ENCODE measurements at places on chromosomes 1 and 21. TPM values are rescaled to one million over a fixed set of nuclear protein-coding genes. Genes with fewer than 3 reads are reported as not detected.

NR1I3 gene
- total RNA-seq, result not detected

- H3K27ac ChIP-seq, result no peak overlapping the region
- H3K4me3 ChIP-seq, result peak overlapping the region; percentile 91
- DNase-seq, result peak; percentile 63
Observed at GRCh38 chr1:179228783-179229213, 679 bp downstream of the ABL2 start.

CFAP74 gene
- 0.28 TPM for total RNA-seq

DNA sequence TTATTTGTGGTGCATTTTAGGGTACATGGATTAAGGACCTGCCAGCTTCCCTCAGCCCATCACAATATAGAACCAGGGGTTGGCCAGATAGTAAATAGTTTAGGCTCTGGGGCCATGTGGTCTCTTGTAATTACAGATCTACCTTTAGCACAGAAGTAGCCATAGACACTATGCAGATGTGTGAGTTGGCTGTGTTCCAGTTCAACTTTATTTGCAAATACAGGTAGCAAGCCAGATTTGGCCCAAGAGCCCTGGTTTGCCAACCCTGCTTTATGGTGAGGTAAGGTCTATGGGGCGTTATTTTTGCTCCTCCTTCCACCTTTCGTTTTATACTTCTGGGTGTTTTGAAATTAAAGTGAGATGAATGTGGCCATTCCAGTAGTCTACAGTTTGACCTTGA lies 48.7 kb downstream of the MRPS6 start:
- H3K4me1 ChIP-seq, result no peaks in the 10 kb centered on the region
- DNase-seq, result no peak
- no peaks in the 10 kb centered on the region for H3K27me3 ChIP-seq
- H3K36me3 ChIP-seq, result peaks cover 33% of the 10 kb centered on the region

GRCh38 chr1:171344473-171344820 lies 30.5 kb downstream of the FMO4 start:
- no peaks in the 10 kb centered on the region for H3K36me3 ChIP-seq
- no peaks in the 10 kb centered on the region for H3K4me1 ChIP-seq
- DNase-seq, result no peak
- H3K27me3 ChIP-seq, result no peaks in the 10 kb centered on the region
- no peak overlapping the region for H3K4me3 ChIP-seq

DNA sequence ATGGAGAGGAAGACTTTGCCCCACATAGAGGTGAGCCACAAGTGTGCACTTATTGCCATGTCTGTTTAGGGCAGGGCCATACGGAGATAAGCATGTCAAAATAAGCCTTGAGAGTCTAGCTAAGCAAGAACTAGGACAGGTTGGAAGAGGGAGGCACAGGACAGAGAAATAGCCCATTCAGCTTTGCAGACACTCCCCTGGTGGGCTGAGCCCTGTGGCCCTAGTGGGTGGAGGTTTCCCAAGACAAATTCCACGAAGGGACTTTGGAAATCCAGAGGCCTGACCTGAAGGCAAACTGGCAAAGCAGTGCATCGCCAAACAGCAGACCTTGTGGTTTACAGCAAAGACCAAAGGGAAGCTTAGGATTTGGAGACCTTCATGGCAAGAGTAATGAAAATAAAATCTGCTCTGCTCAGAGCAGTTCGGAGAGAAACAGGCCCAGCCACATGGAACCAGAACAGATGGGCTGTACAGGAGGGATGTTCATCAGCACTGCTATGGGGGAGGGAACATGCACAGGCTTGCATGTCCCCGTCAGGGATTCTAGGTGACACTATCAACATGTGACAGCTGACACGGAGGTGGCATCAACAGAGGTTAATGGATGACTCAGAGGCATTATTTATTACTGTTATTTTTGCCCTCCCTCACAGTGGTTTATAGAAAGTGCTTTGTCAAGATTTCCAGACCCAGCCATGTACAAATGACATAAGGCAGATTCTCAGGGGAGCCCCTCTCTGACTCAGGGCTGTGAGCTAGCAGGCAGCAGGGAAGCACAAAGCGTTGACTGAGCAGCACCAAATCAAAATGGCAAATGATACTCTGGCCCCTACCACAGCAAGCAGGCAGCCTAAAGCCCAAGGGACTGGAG lies 90.1 kb upstream of the IRF2BP2 start:
- peak; percentile 15 for DNase-seq
- H3K4me1 ChIP-seq, result no peaks in the 10 kb centered on the region
- no peak overlapping the region for H3K27ac ChIP-seq
- no peaks in the 10 kb centered on the region for H3K36me3 ChIP-seq
- no peak overlapping the region for H3K4me3 ChIP-seq
- no peaks in the 10 kb centered on the region for H3K27me3 ChIP-seq

DNA sequence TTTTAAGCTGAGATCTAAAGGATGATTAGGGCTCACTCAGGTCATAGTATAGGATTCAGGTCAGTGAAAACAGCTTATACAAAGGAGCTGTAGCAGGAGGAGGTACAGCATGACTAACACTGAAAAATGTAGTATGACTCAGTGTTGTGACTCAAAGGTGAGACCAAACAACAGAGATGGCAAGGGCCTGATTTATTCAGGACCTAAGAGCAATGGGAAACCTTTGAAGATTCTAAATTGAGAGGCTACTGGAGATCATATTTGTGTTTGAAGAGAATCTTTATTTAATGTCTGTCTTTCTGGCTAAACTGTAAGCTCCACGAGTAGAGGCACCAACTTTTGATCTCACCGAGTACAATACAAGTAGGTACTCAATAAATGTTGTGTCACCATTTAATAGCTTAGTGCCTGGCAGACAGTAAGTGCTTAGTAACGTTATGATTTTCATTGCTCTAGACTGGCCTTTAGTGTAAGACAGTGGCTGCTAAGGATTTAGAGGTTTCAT lies 43.5 kb downstream of the PRKAA2 start:
- no peak overlapping the region for H3K4me3 ChIP-seq
- no peaks in the 10 kb centered on the region for H3K36me3 ChIP-seq
- no peaks in the 10 kb centered on the region for H3K27me3 ChIP-seq
- DNase-seq, result no peak

GRCh38 chr21:45328198-45329091 lies 40.8 kb upstream of the POFUT2 start:
- DNase-seq, result no peak
- H3K36me3 ChIP-seq, result no peaks in the 10 kb centered on the region
- H3K4me3 ChIP-seq, result no peak overlapping the region
- H3K27ac ChIP-seq, result no peak overlapping the region
- H3K4me1 ChIP-seq, result peaks cover 2% of the 10 kb centered on the region

DNA sequence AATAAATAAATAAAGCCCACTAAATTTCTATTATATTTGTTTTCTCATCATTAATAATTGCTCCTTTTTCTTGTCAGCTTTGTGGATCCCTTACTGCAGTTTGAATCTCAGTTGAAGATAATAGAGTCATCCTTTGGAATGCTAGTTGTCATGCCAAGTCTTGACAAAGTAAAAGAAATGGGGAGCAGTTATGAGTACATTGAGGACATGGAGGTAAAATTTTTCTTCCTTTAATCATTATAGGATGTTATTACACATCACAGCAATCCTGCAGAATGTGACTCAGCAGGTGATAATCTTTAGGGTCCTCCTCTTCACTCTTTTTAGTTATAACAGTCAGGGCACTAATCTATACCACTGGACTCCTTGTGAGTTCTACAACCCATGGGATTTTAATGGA lies 24.1 kb downstream of the MROH9 start:
- H3K36me3 ChIP-seq, result no peaks in the 10 kb centered on the region
- H3K4me3 ChIP-seq, result no peak overlapping the region
- H3K27ac ChIP-seq, result no peak overlapping the region
- no peaks in the 10 kb centered on the region for H3K4me1 ChIP-seq

RABGAP1L gene
- 146 TPM for total RNA-seq

- H3K4me3 ChIP-seq, result no peak overlapping the region
- H3K27me3 ChIP-seq, result no peaks in the 10 kb centered on the region
- H3K4me1 ChIP-seq, result no peaks in the 10 kb centered on the region
- H3K36me3 ChIP-seq, result no peaks in the 10 kb centered on the region
Observed at GRCh38 chr21:44994695-44995342, 55.0 kb downstream of the SLX9 start.

GRCh38 chr1:32172621-32173245 lies 6.7 kb upstream of the TXLNA start:
- no peaks in the 10 kb centered on the region for H3K4me1 ChIP-seq
- H3K4me3 ChIP-seq, result no peak overlapping the region
- no peak for DNase-seq
- peaks cover 28% of the 10 kb centered on the region for H3K36me3 ChIP-seq
- no peak overlapping the region for H3K27ac ChIP-seq
- H3K27me3 ChIP-seq, result no peaks in the 10 kb centered on the region

RAP1GAP gene
- total RNA-seq, result 6.4 TPM

- no peak for DNase-seq
- H3K4me3 ChIP-seq, result peak overlapping the region; percentile 29
- no peak overlapping the region for H3K27ac ChIP-seq
- H3K36me3 ChIP-seq, result peaks cover 2% of the 10 kb centered on the region
- no peaks in the 10 kb centered on the region for H3K4me1 ChIP-seq
- no peaks in the 10 kb centered on the region for H3K27me3 ChIP-seq
Observed at GRCh38 chr1:1954831-1955441, 35.9 kb upstream of the TMEM52 start.

DNA sequence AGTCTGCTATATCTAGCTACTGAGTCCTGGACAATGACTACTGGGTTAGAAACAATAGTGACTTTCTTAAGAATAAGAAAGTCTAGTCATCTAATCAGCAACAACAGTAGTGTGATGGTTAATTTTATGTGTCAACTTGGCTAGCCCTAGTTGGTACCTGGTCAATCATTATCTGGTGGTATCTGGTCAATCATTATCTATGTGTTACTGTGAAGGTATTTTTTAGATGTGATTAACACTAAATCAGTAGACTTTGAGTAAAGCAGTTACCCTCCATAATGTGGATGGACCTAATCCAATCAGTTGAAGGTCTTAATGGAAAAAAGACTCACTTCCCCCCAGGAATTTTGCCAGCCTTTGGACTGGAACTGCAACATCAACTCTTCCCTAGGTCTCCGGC lies 312.6 kb downstream of the SIPA1L2 start:
- H3K4me3 ChIP-seq, result no peak overlapping the region
- H3K27ac ChIP-seq, result no peak overlapping the region
- H3K4me1 ChIP-seq, result 0 out of 2 replicates have a peak, but pooled peaks cover 2% of the 10 kb centered on the region
- H3K27me3 ChIP-seq, result no peaks in the 10 kb centered on the region

- DNase-seq, result no peak
- no peaks in the 10 kb centered on the region for H3K27me3 ChIP-seq
- H3K27ac ChIP-seq, result no peak overlapping the region
Observed at GRCh38 chr1:41419584-41420295, 58.5 kb downstream of the FOXO6 start.

DNA sequence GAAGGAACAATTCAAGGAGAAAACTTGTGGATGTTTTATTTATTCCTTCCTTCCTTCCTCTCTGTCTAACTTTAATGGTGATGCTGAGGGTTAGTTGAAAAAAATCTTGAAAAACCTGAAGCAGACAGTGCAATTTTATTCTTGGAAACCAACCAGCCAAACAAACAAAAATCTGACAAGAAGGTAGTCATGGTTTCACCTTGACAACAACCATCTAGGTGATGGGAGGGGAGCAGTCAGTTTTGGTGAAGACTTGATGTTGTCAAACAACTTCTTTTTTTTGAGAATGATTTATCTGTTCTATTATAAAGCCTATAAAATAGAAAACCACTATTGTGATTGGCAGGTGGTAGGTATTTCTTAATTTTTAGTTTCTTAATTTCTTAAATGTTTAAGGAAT lies 92.4 kb upstream of the GPR88 start:
- no peak for DNase-seq
- no peaks in the 10 kb centered on the region for H3K4me1 ChIP-seq
- H3K4me3 ChIP-seq, result no peak overlapping the region
- 0 out of 2 replicates have a peak, but pooled peaks cover 2% of the 10 kb centered on the region for H3K36me3 ChIP-seq
- H3K27me3 ChIP-seq, result no peaks in the 10 kb centered on the region
- no peak overlapping the region for H3K27ac ChIP-seq

AGT gene
- total RNA-seq, result not detected

ANP32E gene
- 106 TPM for total RNA-seq

GRCh38 chr1:87279966-87280535 lies 48.6 kb upstream of the LMO4 start:
- no peaks in the 10 kb centered on the region for H3K36me3 ChIP-seq
- H3K4me3 ChIP-seq, result no peak overlapping the region
- no peak for DNase-seq
- H3K27ac ChIP-seq, result no peak overlapping the region
- H3K27me3 ChIP-seq, result no peaks in the 10 kb centered on the region

DNA sequence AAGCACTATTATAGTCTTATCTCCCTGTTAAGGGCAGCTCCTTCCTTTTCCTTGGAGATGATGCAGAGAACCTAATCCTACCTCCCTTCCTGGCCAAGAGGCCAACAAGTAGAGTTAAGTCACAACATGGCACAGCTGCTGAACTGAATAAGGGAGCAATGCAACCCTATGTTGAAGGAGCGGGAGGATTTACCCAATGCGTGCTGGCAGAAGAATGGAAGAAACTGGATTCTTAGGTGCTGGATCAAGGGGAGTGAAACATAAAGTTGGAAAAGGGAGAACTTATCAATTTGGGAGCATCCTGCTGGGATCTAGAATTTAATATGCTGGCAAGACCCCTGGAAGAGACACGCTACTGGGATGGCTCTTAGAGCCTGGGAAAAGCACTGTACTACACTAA lies 12.0 kb upstream of the HUNK start:
- no peaks in the 10 kb centered on the region for H3K36me3 ChIP-seq
- no peak for DNase-seq
- H3K4me1 ChIP-seq, result no peaks in the 10 kb centered on the region
- no peak overlapping the region for H3K27ac ChIP-seq
- no peaks in the 10 kb centered on the region for H3K27me3 ChIP-seq

MCL1 gene
- 250 TPM for total RNA-seq

DNA sequence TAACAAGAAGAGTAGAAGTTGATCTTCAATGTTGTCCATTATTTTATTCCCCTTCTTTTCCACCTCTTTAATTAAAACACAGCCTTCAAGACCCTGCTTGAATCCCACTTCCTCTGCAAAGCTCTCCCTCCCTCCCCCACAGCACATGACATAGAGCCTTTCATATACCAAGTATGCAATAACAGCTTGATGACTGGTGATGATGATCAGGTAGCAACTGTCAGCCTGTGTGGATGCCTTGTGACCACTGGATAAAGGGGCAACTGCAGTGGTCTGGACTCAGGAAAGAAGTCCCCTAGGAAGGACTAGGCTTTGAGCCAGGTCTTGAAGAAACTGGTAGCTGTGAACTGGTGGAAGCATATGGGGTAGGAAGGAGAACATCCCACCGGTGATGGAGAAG lies 53.8 kb upstream of the PRDX6 start:
- peaks cover 14% of the 10 kb centered on the region for H3K36me3 ChIP-seq
- H3K27me3 ChIP-seq, result no peaks in the 10 kb centered on the region
- no peak overlapping the region for H3K27ac ChIP-seq

BRINP3 gene
- not detected for total RNA-seq

GRCh38 chr1:161866241-161866640 lies 100.1 kb downstream of the ATF6 start:
- H3K27ac ChIP-seq, result no peak overlapping the region
- H3K4me3 ChIP-seq, result no peak overlapping the region
- no peaks in the 10 kb centered on the region for H3K4me1 ChIP-seq
- no peaks in the 10 kb centered on the region for H3K27me3 ChIP-seq
- DNase-seq, result no peak

FAM131C gene
- 0.48 TPM for total RNA-seq

VCAM1 gene
- 0.07 TPM for total RNA-seq
